NCI-H2081 treated with DMSO at 0.1 percent for 48 hours (cell line): ENCODE measurements at places on chromosomes 1 and 21.

DNA sequence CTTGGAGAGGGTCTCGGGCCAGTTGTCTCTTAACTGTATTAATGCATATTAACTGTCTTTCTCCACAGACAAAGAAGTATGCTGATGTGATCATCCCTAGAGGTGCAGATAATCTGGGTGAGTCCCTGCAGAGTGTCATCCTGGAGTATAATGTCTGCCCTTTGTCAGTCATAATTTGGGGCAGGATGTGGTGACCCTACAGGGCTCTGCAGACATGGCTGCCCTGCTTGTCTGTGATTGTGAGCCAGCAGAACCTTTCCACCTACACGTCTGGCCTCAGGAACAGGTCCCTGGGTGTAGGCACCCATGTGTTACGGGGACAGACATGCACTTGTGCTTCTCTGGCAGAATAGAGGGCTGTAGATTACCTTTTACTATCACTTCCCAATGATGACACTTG, 78.4 kb downstream of the UCK2 start:
- no peak for DNase-seq

DNA sequence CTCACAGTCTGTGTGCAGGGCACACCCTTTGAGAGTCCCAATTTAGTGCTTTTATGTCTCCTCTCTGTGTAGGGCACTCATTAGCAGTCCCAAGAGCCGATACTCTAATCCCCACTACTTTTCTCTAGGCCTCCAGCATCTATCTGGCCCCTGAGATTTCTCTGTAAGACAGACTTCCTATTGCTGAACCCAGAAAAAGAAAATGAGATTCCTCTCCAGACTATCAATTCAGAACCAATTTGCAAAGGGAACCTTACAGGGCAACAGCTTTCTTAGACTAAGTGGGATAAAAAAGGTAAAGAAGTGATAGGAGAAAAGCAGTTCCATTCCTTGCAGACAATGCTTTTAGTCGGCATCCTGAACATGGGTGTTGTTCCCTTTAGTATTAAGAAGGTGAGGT, 172.2 kb downstream of the EDEM3 start:
- no peak for DNase-seq

DNA sequence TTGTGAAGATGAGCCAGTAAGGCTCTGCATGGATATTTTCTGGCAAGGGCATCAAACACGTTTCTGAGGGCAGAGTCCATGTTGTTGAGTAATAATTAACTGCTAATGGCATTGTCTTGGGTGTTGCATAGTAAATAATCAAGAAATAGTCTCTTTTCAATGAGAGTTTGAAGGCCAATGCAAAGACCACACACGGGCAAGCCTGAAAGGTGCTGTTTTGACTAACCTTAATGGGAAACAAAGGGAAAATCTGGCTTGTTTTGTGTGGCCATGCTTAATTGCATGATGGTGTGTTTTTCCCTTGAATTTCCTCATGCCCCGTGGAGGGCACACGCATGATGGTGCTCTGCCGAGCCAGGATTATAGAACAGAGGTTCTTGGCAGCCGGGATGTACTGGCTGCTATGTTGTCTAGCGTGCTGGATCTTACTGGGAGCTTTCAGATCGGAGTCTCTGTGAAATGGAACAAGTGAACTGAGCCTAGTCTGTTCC, 127.6 kb downstream of the NOS1AP start:
- no peak for DNase-seq

DNA sequence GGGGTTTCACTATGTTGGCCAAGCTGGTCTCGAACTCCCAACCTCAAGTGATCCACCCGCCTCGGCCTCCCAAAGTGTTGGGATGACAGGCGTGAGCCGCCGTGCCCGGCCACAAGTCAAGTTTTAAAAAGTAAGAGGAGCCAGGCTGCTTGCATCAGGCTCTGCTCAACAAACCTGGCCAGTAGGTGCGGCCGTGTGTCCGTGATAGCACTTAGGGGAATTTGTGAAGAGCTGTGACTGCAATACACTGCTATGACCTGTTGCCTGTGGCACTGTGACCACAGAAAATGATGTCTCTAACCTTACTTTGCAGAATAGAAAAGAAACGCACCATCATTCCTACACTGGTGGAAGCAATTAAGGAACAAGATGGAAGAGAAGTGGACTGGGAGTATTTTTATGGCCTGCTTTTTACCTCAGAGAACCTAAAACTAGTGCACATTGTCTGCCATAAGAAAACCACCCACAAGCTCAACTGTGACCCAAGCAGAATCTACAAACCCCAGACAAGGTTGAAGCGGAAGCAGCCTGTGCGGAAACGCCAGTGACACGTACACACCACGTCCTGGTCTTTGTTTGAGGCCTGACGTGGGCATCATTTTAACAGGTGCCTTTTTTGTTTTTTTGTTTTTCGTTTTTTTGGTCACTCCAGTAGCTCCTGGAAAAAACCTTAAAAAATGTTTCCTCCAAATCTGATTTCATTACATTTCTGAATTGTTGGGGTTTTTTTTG, 16.7 kb downstream of the C1orf174 start:
- no peak for DNase-seq

DNA sequence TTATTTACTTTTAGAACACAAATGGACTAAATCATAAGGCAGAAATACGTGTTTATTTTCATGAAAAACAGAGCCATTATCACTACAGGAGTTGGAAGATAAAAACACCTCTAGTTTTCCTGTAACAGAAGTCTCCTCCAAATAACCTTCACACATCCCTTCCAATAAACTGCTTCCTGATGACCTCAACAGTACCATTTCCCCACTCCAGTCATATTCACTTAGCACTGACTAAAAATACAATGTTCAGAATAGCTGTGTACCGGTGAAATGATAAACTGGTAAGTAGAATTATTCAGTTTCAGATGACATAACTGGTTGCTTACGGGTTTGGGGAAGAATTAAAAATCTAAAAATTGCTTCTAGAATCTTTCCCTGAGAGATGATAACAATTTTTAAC, 137.9 kb downstream of the DENND1B start:
- DNase-seq, result no peak

GRCh38 chr1:68525781-68526180, 28.9 kb upstream of the DEPDC1 start:
- DNase-seq, result no peak

- DNase-seq, result no peak
Measured at GRCh38 chr1:192002063-192002462, 156.2 kb upstream of the RGS18 start.

DNA sequence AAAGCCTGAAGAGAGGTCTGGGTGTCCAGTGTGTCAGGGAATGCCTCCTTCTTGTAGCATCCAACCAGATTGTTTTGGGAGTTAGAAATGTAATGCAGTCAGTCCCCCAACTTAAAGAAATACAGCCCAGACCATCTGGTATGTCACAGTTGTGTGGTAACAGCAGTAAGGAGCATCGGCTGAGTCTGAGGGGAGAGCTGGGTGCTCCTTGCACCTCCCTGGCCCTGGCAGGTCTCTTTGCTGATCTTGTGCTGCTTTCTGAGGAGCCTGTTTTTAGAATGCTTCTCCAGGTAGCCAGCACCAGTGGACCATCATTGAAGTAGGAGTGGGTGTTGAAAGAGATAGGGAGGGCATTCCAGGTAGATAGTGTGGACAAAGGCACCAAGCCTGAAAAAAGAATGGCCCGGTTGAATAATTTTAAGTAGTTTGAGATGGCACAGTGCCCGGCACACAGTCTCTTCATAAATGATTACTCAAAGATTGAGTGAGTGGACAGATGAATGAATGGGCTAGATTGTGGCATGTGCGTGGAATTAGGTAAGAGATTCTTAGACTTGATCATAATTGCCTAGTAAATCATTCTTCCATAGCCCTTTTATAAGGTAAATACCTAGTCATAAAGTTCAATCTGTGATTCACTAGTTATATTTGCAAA, 46.5 kb downstream of the LAMC1 start:
- no peak for DNase-seq

GRCh38 chr1:10646347-10646861, 150.0 kb downstream of the CASZ1 start:
- no peak for DNase-seq

GRCh38 chr1:169679692-169680091, 31.7 kb downstream of the SELL start:
- no peak for DNase-seq

DNA sequence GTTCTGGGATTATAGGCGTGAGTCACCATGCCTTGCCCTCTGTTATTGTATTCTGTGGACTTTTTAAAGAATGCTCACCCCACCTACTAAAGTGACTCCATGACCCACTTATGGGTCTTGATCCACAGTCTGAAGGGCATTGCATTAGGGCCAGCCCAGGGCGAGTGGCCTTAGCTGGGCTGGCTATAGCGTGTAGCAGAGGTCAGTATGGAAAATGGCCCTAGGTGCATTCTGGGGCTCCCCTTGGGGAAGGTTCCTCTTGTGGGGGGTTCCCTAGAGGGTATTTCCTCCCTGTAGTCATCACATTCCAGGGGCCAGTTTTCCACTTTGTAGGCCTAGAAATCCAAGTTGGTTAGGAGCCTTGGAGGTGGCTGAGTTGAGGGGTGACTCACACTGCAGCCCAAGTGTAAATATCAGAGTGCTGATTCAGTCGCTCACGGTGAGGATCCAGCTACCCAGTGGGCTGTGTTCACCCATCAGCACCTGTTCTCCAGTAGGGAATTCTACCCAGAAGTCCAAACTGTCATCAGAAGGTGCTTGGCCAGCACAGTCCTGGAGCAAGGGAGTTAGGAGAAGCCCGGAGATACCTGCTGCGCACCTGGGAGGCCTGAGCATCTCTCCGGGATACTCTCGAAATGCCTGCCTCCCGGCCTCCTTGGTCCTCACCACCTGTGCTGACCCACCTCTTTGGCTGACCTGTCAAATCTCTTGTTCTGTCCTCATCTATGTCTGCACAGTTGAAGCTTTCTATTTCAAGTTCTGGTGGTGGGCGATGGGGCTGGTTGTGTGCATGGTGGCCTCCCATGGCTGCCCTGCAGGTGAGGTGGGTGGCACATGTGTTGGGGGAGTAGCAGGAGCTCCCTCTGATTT, 52.2 kb downstream of the NENF start:
- DNase-seq, result no peak

DNA sequence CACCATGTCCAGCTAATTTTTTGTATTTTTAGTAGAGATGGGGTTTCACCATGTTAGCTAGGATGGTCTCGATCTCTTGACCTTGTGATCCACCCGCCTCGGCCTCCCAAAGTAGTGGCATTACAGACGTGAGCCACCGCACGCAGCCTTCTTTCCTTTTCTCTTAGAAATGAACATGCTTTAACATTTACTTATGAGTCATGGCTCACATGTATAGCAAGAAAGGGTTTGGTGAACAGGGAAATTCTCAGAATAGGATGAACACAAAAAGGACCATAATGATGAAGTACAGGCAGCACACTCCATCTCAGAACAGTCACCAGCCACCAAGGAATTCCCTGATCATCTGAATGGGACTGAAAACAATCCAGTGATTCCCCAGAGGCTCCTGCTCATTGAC, 9.4 kb upstream of the VAMP4 start:
- DNase-seq, result no peak

DNA sequence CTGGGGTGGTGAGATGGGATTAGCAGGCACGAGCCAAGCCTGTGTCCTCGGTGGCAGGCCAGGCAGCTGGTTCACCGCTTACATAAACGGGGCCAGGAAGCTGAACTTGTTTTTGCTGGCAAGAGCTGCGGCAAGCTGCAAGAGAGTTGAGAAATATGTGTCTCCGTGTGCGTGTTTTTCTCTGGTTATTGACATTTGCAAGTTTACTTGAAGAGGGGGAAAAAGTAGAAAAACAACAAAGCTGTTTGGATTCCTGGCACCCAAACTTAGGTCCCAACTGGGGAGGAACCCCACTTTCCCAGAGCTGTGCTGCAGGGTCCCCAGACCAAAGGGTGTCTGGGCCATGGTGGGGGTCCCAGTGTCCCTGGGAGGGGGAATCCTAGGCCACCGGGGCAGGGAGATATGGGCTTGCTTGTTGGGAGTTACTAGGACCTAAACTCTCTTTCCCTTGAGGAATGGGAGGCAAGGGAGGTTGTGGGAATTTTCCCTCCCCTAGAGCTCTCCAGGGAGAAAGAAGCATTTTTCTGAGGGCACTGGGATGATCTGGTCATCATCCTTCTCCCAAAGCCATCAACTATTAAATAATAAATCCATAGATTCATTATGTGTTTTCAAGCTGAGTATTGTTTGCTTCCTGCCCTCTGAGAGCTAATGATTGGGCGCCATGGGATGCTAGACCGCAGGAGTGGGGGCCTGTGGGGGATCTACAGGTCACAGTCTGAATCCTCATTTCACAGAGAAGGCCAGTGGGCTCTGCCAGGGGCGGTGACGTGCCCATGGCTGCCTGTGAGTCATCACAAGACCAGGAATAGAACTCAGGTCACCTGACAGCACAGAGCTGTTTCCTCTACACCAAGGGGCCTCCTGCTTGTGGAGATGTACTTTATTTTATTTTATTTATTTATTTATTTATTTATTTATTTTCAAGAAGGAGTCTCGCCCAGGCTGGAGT, 14.8 kb downstream of the IL6R start:
- DNase-seq, result no peak
